ENCODE measurements at places on chromosomes 7 and 10.

DNA sequence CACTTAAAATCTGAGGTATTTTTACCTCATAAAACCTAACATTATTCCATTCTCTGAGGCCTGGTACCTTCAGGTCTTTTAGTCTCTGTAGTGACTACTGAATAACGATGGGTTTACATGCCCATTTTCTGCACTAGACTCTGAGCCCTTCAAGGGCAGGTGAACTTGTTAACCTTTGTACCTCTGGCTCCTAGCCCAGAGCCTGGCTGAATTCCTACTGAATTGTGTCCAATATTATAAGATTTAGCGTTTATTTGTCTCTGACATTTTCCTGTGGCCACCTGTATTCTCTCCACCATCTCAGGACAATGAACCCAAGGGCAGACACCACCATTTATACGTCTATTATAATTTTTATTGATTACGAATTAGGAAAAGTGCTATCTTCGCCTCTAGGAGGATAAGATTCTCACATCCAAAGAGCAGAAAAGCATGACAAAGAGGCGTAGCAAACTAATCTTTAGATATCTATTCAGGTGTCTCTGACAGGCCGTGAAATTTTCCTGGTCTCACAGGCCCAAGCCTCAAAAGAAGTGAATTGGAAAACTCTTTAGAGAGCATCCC lies 27.9 kb upstream of the HNRNPH3 start:
- no peak for DNase-seq

DNA sequence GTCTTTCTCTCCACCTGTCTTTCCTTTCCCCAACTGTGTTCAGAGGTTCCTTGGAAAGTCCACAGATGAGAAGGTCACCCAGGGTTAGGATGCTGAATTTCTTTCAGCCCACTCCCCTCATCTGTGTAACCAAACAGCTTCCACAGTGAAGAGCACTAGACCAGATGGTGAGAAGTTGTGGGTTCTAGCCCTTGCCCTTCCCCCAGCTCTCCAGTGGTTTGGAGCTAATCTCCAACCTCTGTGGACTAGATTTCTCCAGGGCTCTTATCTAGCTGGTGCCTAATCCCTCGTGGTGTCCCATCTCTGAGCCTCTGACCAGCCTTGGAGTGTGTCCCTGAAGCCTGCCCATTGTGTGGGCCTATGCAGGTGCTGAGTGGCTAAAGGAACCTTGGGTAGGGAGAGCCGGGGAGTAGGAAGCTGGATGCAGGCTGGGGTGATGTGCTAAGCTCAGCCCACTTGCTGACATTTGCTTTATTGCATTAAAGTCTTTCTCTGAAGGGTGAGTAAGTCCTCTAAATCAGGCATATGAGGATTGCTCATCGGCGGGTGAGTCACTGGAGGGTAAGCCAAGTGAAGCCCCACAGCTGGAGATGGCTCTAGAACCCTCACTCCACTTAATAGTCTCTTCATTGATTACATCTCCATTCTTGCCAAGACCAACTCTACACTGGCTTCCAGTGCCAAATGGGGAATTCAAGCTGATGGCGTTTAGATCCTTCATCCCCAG lies 14.9 kb downstream of the DUSP5 start:
- no peak for DNase-seq

- DNase-seq: no peak
Measured at GRCh38 chr7:82964150-82964882, 198.4 kb downstream of the PCLO start.

DNA sequence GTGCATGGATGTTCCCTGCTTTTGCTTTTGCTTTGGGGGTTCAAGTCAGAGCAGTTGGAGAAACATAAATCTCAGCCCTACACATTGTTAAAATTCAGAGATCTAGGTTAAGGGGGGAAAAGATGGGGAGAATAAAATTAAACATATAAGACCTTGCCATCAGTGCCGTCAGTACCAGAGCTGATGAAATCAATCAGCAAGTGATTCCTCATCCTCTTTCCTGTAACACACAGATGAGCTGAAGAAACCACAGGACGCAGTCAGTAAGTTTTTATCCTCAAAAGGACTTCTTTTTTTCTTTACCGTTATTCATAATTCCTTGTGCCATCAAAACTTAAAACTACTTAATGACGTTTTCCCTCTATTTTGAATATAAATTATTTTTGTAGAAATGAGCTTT lies 5.9 kb downstream of the HECW1 start:
- DNase-seq: no peak

DNA sequence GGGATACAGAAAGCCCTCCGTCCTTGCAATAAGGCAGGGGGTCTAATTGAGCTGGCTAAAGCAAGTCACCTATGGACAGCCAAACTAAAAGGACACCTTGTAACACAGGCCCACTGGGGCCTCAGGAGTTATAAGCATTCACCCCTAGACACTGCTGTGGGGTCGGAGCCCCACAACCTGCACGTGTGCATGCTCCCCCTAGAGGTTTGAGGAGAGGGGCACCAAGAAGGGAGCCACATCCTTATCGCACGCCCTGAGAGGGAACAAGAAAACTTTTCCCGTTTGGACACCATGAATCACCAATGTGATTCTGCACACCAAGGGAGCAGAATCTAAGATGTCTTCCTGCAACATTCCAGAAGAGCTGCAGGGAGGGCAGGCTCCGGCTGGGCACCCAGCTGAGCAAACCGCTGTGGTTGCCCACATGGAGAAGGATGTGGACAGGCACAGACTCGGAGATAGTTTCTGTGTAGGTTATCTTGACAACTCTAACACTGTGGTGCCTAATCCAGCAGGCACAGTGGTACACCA lies 17.7 kb upstream of the TARP start:
- no peak for DNase-seq

GRCh38 chr7:134632937-134633540 lies 13.6 kb upstream of the BPGM start:
- DNase-seq: no peak

GRCh38 chr10:44045020-44045419 lies 339.9 kb downstream of the CXCL12 start:
- no peak for DNase-seq

GRCh38 chr7:23105086-23105643 lies 420 bp upstream of the KLHL7 start:
- DNase-seq: no peak

DNA sequence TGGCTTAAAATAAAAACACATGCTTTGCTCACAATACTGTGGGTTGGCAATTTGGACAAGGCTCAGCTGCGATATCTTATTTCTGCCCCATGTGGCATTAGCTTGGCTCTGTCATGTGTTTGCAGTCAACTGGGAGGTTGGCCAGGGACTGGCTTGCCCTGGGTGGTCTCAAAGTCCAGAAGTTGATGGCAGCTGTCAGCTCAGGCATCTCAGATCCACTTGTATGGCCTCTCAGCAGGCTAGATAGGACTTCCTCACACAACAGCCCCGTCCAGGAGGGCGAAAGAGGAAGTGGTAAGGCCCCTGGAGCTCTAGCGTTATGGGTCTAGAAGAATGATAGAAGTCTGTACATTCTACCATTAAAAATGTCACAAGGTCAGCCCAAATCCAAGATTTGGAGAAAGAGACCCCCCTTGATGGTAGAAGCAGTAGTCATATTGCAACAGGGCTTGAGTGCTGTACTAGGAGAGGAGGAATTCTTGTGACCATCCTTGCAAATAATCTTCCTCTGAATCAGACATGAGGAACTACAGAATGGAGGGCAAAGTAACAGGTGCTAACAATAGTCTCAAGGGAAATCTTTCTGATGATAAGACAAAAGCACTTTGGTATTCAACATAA lies 166.2 kb downstream of the FAM107B start:
- no peak for DNase-seq

DNA sequence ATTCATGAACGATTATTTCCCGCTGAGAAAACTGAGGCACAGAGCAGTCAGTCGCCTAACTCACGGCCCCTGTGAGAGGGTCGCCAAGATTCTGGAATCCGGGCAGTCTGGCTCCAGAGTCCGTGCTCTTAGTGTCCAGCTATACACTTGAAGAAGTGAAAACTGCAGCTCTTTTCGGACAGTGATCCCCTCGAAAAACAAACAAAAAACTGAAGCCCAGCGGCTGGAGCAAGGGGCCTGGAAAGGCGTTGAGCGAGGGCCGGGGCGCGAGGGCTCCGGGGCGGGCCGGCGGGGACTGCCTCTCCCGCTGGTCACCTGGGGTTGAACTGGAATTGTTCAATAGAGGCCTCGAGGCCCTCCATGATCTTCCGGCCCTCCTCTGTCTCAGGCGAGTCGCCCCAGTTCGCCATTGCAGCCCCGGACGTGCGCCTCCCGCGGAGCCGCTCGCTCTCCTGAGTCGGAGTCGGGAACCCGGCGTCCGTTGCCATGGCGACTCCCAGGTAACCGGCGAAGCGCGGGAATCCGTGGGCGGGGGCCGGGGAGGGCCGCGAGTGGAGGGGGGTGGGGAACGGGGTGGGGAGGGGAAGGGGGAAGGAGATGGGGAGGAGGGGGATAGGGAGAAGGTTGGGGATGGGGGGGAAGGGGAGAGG lies 881 bp downstream of the C10orf67 start:
- DNase-seq: no peak

DNA sequence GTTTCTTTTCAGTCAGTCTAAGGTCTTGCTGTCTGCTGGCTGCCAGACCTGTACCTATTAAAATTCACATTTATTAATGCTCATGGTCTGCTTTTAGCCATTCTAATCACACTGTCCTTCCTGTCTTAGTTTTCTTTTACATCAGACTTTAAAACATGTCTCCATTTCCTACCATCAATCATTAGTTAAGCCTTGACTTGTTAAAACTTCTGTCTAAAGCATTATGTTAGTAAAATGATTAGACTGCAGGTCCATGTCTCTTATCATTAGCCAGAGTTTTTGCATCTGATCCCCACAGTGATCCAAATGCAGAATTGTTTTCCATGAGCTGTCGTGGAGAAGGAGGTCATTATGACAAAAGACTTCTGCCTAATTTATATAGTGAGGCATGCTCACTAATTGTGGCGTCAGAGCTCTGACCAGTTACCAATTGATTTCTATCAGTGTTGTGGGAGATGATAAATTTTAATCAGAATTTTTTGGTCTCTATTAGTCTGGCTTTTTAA lies 226.5 kb downstream of the DKK1 start:
- no peak for DNase-seq

GRCh38 chr10:52853704-52854103 lies 81.1 kb upstream of the MBL2 start:
- no peak for DNase-seq

DNA sequence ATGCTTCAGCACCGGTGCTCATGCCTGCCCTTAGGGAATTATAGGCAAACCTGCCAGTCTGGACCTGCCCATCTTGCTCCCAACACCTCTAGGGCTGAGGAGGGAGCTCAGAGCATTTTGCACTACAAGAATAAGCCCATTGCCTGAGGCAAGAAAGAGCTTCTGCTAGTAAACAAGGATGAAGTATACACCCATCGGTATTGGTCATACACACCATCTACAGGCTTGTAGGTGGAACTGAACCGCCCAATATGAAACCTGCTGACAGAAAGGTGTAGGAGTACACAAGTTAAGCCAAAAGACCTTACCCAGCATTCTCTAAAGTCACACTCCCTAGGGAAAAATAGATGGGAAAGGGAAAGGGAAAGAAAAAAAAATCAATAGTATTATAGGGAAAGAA lies 957.0 kb upstream of the LRRTM3 start:
- no peak for DNase-seq

- DNase-seq: no peak
Measured at GRCh38 chr10:29067161-29067560, 221.7 kb upstream of the LYZL1 start.

- no peak for DNase-seq
Measured at GRCh38 chr10:75646218-75646915, 214.9 kb downstream of the LRMDA start.

- no peak for DNase-seq
Measured at GRCh38 chr7:25926891-25927625, 224.9 kb upstream of the NFE2L3 start.

DNA sequence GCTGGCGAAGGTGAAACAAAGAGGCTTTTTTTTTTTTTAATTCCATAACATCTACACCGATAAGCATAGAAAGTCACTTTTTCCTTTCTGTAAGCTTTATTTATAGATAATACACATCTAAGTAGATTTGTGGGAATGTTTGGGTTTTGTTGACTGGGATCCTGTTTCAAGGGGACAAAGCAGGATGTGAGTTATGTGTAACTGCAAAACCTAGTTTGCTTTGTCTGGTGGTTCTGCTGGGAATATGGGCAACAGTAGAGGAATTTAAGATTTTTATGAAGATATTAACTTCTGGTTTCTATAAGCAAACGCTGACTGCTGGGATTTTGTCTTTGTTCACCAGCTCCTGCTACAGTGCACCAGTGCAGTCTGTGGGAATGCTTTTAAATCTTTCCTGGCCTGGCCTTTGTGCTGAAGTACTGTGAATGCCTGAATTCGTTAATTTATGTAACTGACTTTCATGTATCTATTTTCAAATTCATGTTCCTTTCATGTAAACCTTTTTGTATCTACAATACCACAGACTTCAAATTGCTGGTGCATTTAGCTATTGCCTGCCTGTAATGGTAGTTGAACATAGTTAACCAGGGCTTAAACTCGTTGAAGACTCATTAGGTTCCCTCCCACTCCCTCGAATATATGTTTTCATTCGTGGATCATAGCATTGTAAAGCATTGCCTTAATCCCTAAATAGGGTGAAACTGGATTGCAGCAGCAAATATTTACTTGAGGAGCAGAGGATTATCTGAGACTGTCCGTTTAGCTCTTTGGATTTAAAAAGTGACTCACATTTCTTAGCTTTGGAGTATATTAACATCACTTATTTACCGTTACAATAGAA lies 1.5 kb downstream of the KLHL7 start:
- DNase-seq: no peak

DNA sequence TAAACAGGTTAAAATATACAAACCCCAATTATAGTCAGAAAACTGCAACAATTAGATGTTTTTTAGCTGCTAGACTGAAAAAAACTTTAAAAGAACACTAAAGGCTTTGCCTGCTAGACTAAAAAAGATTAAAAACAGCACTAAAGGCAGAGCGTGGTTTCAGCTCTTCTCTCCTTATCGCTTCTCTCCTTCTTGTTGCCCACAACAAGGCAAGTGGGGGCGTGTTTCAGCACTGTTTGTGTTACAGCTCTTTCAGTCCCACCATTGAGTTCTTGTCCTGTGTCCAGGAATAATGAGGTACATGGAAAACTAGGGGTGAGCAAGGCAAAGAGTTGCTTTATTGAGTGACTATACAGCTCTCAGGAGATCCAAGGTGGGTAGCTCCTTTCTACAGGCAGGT lies 112.3 kb downstream of the HPSE2 start:
- DNase-seq: no peak

Measured in thoracic aorta (tissue), 2 donors.